NCI-H460 (cell line): ENCODE measurements at places on chromosomes 5 and 9. TPM values are rescaled to one million over a fixed set of nuclear protein-coding genes. Genes with fewer than 3 reads are reported as not detected.

SPINK13 gene
- 1.3 and 2.8 TPM in 2 replicates for total RNA-seq

SPATA6L gene
- total RNA-seq, result not detected in 2 replicates

LHX6 gene
- total RNA-seq, result 0.10 and 0.98 TPM in 2 replicates

ZNF883 gene
- not detected in 2 replicates for total RNA-seq

CTXN3 gene
- total RNA-seq, result not detected in 2 replicates

MAP1B gene
- 63.7 and 69.9 TPM in 2 replicates for total RNA-seq

SPINK6 gene
- total RNA-seq, result 0.52 and 0.59 TPM in 2 replicates

DNA sequence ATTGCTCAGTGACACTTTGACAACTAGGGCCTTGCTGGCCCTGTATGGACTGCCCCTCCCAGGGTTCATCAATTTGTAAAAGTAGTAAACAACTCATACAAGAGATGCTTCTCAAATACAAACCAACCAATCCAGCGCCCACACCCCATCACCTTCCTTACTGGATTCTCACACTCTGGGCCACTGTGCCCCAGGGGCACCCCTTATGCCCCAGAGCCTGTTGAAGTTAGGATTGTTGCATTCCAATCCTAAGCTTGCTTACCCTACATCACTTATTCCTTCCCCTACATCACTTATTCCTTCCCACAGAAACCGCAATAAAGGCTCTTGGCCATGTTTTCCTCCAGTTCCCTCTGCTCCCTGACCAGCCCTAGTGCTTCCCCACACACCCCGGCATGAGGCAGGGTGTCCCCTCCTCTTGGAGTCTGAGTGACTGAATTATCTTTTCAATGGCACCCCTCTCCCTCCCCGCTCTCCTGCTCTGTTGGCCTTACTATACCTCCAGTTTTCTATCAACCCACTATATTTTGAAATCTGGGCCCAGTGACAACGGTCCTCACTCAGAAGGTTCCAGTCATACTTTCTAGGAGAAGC lies 182.4 kb upstream of the S1PR3 start:
- DNase-seq, result no peak

GRCh38 chr9:127203681-127204327 lies 60.8 kb upstream of the GARNL3 start:
- no peak for DNase-seq

DNA sequence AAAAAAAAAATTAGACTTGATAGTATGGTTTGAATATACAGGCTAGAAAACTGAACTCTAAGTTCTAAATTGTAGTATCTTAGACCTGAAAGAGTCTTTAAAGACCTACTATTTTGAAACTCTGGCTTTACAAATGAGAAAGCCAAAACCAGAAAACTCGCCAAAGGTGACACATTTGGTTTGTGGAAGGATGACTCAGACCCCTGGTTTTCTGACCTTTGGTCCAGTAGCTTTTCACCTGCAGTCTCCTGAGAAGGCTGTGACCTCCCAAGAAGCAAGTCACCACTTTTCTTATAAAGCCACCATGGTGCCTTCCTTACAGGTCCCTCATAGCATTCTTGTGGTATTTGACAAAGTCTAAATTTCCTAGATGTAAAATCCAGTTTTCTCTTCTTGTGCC lies 102.1 kb upstream of the CEP78 start:
- no peak for DNase-seq

- no peak for DNase-seq
Observed at GRCh38 chr5:149961957-149962409, 1.4 kb downstream of the SLC26A2 start.

DNA sequence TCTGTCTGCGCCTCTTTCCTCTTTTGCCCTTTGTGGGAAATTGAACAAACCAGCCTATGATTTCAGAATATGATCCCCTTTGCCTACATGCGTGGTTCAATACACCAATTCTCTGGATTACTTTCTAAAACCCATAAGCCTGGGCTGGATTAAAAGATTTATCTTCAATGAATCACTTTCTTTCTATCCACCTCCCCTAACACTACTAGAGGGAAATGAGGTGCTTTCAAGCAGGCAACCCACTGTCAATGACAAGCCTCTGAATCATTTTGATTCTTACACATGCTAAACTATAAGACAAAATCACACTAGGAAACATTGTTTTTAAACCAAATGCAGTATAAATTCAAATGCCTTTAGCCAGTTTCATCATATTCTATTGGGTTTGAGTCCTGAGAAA lies 257.5 kb downstream of the AGTPBP1 start:
- no peak for DNase-seq

DNA sequence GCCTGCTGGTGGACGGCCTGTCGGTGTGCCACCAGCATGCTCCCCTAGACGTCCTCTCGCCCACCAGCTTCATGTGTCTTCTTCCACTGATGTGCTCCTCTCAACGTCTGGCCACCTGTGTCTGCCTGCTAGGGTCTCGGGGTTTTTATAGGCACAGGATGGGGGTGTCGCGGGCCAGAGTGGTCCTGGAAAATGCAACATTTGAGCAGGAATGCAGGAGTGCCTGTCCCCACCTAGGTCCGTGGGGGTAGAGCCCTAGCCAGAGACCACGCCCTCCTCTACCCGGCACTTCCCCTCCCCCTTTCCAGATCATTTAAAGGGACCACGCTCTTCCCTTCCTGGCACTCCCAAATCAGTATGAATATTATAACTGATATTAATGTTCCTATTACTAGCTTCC lies 48.0 kb upstream of the OSMR start:
- DNase-seq, result no peak

DNA sequence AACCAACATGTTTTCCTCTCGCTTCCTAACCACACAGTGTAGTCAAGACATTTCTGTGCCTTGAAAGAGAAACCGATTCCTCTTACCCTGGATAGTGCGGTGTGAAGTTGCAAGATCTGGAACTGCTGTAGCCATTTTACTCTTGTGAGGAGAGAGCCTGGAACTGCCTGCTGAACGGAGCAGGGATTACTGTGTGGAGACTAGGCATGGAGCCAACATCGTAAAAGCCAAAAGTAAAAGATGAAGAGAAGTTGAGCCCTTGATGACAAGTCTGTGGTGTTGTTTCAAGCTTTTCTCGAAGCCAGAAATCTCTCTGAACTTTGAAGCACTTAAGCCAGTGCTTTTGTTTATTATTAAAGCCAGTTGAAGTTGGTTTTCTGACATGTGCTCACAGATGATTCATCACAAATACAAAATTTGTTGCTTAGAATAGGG lies 110.1 kb upstream of the GRIN3A start:
- DNase-seq, result no peak

DNA sequence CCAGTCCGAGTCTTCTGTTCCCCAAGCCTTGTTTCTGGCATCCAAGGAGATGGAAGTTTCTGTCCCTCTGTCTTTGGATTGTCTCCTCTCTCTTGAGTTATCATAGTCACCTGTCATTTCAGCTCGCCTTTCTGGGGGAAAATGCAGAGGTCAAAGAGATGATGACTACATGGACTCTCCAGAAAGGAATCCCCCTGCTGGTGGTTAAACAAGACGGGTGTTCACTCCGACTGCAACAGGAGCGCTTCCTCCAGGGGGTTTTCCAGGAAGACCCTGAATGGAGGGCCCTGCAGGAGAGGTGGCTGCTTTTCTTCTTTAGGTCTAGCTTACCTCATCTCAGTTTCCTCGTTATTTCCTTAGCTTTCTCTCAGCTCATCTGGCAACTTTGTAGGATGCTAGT lies 25.1 kb downstream of the ERAP2 start:
- no peak for DNase-seq

GRCh38 chr5:131671994-131672655 lies 37.1 kb upstream of the RAPGEF6 start:
- peak; percentile 16 for DNase-seq

GRCh38 chr5:144205141-144205551 lies 34.5 kb downstream of the KCTD16 start:
- DNase-seq, result no peak

DNA sequence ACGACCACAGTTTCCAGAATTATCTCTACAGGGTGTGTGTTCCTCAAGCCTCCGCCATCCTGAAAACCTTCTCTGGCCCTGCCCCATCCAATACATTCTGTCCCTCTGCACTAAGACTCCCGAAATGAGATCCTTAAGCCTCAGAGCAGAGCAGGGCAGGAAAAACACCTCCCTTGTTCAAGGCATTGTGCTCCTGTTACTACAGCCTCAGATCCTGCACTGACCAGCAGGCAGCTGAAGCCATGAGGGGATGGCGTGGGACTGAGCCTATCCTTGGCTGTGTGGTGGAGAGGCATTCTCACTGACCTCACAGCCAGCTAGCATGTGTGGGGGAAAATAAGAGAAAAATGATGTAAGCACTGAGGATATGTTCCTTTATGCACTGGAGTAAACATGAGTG lies 106.7 kb upstream of the PHYKPL start:
- DNase-seq, result no peak

- no peak for DNase-seq
Observed at GRCh38 chr5:123448017-123448617, 24.9 kb upstream of the CEP120 start.

- peak; percentile 46 for DNase-seq
Observed at GRCh38 chr9:16626577-16627130, 243.8 kb downstream of the BNC2 start.

DNA sequence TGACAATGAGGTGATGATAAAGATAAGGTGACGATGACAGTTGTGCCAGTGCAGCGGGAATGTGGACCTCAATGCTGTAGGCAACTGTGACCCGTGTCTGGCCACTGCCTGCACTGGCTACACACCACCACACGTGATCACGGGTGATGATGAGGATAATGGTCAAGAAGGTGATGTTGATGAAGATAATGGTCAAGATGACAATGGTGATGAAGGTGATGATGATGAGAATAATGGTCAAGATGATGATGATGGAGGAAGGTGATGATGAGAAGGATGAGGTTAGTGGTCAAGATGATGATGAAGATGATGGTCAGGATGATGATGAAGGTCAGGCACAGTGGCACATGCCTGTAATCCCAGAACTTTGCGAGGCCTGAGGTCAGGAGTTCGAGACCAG lies 30.7 kb upstream of the AIF1L start:
- DNase-seq, result no peak

DNA sequence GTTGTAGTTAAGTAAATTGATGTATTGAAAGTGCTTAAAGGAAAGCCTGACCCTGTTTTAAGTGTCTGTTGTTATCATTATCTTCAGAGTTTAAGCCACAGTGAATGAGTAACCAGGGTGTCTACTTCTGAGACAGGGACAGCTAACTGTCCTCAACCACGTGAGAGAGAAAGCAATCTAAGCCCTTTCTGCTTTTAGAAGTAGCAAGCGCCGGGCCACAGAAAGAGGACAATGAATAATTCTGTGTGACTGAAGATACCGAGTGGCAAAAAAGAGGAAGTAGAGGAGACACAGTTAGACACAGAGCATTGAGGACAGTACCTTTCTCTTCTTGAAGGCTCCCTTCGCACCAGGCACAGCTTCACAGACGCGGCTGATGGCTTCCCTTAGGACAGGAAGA lies 86.3 kb downstream of the S1PR3 start:
- DNase-seq, result no peak

DNA sequence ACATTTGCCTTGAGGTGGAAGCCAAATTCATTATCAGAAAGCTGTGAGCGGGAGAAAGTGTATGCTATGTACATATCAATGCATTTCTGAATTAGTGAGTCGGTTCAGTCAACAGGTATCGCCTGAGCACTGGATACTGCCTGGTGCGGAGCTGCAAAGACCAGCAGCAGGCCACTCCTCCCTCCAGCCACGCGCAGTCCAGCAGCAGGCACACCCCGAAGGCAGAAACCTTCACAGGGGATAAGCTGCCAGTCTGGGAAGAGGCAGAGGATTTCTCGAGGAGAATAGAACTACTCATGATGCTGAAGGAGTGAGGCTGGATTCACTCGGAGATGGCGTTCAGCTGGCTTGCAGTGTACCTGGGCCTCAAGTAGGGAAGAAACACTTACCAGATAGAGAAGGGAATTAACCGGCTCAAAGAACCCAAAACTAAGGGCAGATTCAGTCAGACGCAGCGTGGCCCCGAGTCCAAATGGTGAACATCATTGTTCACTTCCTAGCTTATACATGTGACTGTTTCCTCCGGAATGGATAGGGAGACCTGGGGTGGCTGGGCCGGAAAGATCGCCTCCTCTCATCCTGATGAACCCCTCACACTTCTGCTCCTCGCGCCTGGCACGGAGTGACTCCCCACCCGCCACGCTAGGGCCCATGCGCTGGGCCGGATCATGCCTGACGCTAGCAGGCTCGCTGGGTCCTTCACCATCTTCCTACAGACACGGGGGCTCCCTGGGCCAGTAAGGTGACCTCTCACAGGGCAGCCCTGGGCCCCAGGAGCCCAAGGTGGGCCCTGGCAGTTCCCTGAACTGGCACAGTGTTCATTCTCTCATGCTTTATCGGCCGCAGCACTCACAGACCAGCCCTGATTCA lies 78.1 kb upstream of the SPATA31C2 start:
- DNase-seq, result no peak

DNA sequence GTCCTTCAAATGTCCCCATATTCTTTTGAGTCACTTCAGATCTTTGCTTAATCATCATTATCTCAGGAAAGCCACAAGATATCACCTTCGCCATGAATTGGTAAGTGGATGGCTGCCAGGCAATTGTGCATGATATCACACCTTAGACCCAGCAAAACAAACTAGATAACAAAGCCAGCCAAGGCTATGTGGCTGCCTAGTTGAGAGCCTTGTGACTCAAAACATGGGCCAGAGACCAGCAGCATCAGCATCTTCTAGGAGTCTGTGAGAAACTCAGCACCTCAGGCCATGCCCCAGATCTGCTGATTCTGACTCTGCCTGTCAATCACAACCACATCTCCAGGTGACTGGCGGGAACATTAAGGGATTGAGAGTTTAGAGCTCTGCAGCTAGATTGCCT lies 82.8 kb downstream of the SLIT3 start:
- DNase-seq, result no peak

DNA sequence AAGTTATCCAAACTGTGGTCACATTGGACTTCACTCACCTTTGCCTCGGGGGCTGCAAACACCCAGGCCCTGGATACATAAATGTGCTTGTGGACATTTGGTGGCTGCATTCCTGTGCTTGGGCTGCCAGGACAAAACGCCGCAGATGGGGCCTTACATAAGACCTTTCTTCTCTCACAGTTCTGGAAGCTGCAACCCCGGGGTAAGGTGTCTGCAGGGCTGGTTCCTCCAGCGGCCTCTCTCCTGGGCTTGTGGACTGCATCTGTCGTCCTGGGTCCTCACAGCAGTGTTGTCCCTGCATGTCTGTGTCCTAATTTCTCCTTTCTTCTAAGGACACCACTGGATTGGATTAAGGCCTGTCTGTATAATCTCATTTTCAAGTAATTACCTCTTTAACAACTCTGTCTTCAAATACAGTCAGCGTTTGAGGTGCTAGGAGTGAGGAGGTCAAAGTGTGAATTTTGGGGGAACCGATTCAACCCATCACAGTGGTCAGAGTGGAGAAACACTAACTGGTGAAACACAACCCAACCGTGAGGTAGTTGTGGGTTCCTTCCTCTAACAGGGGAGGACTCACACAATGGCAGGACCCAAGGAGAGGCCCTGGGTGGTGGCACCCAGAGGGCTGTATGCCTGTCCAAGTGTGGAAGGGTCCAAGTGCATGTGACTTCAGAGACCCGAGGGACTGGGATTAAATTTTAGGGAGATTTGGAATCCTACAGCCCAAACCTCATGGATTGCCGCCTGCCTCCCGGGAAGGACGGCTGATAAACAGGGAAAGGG lies 415.6 kb downstream of the IRX2 start:
- DNase-seq, result no peak

- no peak for DNase-seq
Observed at GRCh38 chr5:11777096-11777495, 127.2 kb downstream of the CTNND2 start.

GRCh38 chr5:107217721-107218130 lies 453.0 kb downstream of the EFNA5 start:
- DNase-seq, result no peak

GRCh38 chr5:137706841-137707240 lies 29.0 kb downstream of the KLHL3 start:
- DNase-seq, result no peak
